ENCODE measurements at places on chromosomes 1 and 21.

GRCh38 chr1:108746382-108747170, at the start of gene STXBP3:
TSS of gene STXBP3 (plus strand) at chr1:108746674. CDS start at chr1:108746738, 64 bp downstream.
- peak; percentile 90 for DNase-seq

DNA sequence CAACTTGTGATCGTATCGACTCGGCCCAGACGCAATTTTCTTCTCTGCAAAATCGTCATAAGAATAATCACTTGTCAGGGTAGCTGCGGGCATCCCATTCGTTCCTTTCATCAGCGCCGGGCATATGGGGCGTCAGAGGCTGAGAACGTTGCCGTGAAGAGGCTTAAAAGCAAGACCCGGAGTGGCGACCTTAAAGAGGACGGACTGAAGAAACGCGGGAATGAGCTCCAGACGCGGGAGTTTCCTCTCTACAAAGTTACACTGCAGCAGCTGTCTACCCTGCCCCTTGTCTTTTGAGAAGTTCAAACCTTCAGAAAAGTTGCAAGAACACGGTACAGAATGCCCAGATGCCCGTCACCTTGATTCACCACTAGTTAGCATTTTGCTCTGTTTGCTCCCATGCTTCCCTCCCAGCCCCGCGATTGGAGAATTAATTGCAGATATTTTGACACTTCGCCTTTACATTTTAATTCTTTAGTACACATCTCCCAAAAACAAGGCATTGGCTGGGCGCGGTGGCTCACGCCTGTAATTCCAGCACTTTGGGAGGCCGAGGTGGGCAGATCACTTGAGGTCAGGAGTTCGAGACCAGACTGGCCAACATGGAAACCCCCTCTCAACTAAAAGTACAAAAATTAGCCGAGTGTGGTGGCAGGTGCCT, 967 bp downstream of the CENPS start:
- DNase-seq: peak; percentile 2

DNA sequence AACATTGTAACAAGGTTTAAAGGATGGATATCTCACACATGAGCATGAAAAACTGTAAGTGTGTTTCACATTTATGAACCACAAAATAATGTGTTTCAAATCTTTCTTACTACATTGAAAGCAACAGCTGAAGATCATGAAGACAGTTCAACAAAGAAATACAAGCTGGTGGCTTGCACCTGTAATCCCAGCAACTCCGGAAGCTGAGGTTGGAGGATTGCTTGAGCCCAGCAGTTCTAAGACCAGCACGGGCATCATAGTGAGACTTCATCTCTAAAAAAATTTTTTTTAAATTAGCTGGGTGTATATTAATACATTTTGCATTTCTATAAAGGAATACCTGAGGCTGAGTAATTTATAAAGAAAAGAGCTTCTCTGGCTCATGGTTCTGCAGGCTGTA, 27.1 kb upstream of the C1orf198 start:
- no peak for DNase-seq

DNA sequence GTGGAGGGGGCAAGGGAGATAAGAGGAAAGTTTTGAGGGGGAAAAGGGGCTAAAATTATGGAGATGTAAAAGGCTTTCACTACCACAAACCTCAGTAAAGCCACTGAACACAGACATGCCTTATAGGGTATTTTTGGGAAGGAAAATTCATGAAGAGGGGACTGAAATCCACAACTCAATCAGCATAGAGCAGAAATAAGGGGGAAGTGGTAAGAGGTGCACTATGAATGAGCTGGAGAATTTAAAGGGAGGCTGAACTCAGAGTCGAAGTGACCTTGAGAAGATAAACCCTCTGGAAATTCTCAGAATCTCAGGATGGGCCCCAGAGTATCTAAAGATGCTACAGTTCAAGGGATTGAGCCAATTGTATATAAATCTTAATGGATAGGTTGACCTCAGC, 15.3 kb downstream of the RHEX start:
- no peak for DNase-seq

DNA sequence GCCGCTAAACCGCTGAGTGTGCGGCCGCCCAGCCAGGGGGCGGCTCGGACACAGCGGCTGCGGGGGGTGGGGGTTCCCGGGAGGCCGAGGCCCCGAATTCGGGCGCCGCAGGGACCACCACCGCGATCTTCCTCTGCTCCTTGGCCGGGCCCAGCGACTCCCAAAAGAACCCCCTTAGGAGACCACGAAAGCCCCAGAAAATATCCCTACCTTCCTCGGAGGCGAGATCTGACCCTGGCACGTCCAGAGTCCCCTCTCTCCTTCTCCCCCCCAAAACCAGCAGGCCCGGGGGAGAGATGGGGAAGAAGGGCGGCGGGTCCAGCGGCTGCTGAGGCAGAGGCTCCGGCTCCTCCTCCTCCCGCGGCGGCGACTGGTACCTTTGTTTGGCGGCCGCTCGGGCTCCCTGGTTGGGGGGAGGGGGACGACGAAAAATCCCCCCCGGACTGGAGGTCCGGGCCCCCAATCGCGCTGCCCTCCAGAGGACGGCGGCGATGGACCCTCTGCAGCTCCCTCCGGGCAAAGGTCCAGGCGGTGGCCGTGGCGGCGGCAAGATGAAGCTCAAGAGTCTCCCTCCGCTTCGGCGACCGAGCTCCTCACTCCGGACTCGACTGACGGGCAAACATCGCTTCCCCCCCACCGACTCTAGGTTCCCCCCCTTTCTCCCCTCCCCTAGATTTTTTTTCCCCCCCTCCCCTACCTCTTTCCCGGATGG, at the start of gene ARID4B:
Gene ARID4B, minus strand, starts transcription at position 621 of the 712 bp plus-strand sequence. CDS start 1,260 bp downstream, outside the sequence.
- no peak for DNase-seq
